Stimulated activated CD8-positive, alpha-beta memory T cell treated with anti-CD3 and anti-CD28 coated beads, Interleukin-15, amount 100 ng/mL, for 4 hours (primary cell): ENCODE measurements at places on chromosomes 3 and 15.

DNA sequence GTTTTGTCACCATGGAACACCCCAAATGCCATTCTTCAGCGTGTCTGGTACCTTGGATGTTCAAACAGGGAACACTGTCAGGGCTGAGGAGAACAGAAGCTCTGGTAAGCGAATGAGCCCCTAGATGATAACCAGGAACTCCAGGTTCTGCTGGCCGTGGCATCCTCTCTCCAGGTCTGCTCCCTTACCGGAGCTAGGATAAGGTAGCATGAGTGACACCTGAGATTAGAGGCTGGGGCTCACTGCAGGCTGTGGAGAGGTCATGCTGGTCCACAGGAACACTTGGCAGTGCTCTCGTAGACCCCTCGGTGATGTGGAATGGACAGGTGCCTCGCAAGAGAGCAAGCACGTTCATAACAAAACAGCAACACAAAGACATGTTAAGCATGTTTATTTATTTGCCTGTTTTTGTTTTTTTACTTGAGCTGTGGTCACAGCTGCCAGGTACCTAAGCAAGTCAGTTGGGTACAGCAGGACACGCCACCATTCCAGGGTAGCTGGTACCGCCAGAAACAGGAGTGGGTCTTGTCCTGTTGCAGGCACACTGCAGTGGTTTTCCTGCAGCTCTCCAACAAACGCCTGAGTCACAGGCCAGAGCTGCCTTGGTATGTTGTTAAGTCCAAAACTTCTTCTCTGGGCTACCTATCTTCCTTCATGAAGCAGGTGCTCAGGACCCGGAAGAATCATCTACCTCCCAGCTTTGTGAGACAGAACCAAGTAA, 4.6 kb downstream of the RBM15B start:
- DNase-seq: no peak

GRCh38 chr3:82129221-82129801, 367.9 kb upstream of the GBE1 start:
- DNase-seq: no peak

GRCh38 chr15:89669309-89669865, 9.8 kb downstream of the PLIN1 start:
- no peak for DNase-seq

- no peak for DNase-seq
Measured at GRCh38 chr15:74780523-74781430, 1.1 kb upstream of the CSK start.

DNA sequence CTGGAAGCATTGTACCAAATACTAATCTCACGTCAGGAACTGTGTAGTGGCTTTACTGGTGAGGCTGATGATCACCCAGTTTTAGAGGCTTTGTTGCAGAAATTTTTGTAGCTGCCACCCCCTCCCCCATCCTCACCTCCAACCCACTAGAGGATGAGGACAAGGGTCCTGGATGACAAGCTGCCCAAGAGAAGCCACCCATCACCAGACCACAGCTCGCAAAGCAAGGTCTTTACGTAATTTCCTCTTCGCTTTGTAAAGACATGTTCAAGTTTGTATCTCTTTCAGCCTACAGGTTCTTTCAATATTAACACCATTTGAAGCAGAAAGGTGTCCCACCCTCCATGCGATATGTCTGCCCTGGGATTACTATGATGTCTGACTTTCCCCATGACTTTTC, 74.2 kb downstream of the LDHAL6B start:
- DNase-seq: no peak
